Motor neuron (in vitro differentiated cells): ENCODE measurements at places on chromosomes 4 and X. TPM values are rescaled to one million over a fixed set of nuclear protein-coding genes. Genes with fewer than 3 reads are reported as not detected.

DNA sequence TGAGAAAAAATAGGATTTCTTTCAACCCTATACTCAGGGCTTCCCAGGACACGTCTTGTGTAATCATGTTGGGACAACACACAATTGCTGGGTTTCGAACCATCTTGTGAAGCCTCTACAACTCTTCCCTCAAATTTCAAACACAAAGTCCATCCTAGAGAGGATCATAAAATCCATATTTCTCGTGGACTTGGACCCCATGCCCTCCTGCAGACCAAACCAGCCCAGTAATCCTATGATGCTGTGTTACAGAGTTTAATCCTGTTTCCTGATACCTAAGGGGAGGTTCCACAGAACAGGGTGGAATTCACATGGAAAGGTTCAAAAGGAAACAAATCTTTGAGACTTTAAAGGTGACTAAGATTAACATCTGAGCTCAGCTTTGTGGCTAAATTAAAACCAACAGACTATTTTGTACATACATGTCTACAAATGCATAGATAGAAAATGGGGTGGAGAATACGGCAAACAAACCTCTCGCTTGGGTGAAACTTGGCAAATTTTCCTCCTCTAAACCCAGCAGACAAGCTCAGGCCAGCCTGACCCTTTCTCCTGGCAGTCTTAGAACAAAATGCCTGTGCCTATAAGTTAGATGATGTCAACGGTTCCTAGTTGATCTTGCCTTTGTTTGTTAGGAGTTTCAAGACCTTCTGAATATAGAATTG lies 38.1 kb downstream of the EGFL6 start:
- no peak for ATAC-seq

DNA sequence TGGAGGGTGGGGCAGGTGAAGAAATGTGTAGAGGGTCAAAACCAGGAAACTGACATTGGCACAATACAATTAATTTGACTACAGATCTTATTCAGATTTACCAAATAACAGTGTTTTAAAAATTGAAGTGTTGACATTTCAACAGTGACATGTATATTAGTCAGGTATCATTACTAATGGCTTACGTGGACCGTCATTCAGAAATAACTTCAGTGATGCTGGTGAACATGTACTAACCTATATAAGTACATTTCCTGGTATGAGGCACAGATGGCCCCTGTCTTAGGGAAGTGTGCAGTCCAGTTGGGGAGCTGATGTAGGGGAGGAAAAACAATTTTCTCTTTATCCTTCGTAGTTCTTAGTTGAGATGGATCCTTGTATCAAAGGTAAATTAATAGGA lies 22.3 kb upstream of the MAOA start:
- ATAC-seq = no peak

Gene GLUD2
- 0.34 and 0.62 TPM in 2 replicates for total RNA-seq

- no peak for ATAC-seq
These were observed 64.1 kb downstream of the WWC2 start for GRCh38 chr4:183163135-183163534.

Gene TCEAL3
- total RNA-seq = 46.0 and 65.4 TPM in 2 replicates

Gene RBM46
- 0.08 and 0.36 TPM in 2 replicates for total RNA-seq

DNA sequence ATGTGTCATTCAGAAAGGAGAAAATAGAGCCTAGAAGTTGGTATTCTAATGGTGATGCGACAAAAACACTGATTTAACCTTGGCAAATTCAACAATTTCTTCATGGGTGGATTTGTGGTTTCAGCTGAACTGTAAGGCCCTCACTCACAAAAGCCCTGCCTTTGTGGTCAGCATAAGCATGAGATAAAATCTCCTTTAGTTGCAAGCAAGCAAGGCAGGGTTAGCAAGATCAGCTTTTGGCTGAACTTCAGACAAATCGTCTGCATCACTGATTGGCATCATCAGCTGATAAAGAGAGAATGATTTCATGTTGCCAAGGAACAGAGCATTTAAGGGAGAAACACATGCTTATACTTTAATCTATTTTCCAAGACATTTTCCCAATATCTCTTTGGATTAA lies 2582.2 kb downstream of the PCDH7 start:
- no peak for ATAC-seq

Gene AADAT
- 9.8 and 14.7 TPM in 2 replicates for total RNA-seq

GRCh38 chrX:45697591-45697990 lies 496.9 kb upstream of the DIPK2B start:
- ATAC-seq = no peak

GRCh38 chr4:147017081-147017480 lies 71.4 kb upstream of the TTC29 start:
- ATAC-seq = no peak

DNA sequence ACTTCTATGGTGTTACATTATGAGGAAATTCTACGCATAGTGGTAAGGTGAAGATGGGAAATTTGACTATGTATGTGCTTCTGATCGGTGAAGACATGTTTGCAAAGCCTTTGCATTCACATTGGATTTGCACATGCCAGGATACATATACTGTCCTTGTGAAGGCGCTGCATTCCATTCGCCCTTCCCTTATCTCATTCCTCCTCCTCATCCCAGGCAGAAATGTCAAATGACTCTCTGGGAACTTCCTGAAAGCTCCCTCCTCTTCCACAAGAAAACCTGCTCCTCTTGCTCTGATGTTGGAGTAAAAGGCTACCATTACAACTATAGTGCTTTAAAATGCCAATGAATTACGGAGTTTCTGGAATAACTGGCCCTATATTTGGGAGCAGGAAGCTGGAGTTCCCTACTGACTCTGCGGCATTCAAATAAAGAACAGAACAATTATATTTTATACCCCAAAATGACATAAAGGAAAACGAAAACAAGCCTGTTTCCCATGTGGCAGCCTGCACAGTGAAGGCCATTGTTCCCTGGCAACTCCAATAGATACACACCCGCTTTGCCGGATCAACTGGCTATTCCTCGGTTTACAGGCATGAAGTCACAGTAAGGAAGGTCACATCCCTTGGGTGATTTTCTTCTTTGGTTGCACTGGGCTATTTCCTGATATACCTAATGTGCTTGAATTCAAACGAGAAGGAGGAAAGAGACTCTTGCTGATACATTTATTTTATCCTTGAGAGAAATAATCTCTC lies 84.5 kb downstream of the AREG start:
- ATAC-seq = no peak

DNA sequence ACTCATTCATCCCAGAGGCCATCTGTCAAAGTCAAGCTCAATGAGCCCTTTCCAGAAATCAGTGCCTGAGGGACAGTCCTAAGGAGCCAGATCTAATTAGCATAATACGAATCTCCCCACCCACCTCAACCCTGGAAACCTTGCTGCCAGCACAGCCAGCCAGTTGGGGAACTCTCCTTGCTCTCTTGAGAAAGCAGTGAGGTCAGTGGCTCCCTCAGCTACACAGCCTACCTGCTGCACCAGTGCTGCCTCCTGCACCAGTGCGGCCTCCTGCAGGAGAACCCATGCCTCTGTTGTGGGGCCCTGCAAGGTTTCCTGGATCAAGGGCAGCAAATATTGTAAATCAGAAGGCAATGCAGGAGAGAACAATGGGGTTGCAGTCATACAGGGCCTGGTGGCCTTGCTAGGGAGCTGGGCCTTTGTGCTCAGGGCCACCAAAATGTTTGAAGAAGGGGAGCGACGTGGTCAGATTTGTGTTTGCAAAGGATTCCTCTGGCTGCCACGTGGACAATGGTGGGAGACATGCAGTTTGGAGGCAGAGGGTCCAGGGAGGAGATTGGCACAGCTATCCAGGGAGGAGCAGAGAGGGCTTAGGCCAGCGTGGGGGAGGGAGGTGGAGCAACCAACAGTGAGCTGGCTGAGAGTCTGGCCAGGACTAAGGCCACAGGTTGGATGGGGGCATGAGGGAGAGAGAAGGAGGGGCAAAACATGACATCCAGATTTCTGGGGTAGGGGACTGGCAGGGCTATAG lies 124.3 kb upstream of the MAMLD1 start:
- ATAC-seq = no peak

GRCh38 chrX:137573324-137574101 lies 7.6 kb downstream of the ZIC3 start:
- ATAC-seq = no peak

DNA sequence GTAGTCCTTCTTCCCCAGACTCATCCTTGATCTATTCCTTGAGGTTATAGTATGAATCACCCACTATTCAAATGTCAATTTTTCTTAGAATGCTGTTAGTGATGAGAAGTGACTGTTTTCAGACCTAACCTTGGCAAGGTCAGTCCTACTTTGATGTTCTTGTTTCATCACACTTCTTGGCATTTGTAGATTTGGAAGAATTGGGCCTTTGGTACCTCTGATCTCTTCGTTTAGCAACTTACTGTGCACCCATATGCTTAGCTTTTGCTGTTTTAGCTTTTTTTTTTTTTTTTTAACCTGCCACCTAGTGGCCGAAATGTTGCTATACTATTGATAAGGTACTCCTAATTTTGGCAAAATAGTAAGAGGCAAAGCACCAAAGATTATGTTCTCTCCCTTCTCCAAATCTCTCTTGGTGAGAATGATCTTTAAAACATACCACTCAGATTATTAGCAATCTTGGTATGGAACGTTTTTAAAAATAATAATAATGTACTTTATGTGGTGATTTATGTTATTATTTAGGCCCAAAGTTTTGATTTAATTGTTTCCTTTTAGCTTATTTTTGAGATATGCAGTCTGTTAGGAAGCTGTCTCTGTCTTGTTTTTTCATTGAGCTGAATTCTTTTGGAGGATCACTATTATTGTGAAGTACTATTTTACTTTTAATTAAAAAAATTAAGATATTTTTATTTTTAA lies 16.6 kb downstream of the DCK start:
- peak; percentile 81 for ATAC-seq

- ATAC-seq = no peak
These were observed 991.6 kb downstream of the FAT4 start for GRCh38 chr4:126306152-126306869.

DNA sequence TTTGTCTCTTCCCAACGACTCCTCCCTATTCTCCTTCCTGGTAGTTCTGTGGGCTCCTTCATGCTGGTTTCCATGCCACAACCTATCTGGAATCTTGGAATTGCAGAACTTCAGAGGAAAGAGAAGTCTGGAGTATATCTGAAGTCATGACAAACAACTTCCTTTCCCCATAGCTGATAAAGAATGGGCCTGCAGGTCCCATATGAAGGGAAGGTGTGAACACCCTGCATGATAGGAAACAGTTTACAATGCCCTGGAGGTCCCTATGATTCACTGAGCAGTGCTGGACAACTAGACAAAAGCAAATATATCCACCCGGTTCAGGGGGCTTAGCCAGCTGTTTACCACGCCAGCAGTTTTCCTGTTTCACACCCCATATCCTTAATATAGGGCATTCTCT lies 19.4 kb downstream of the FAM9C start:
- ATAC-seq = no peak

GRCh38 chr4:5340991-5341451 lies 289.7 kb downstream of the STK32B start:
- ATAC-seq = peak; percentile 96

Gene HOPX
- 8.5 and 8.9 TPM in 2 replicates for total RNA-seq

DNA sequence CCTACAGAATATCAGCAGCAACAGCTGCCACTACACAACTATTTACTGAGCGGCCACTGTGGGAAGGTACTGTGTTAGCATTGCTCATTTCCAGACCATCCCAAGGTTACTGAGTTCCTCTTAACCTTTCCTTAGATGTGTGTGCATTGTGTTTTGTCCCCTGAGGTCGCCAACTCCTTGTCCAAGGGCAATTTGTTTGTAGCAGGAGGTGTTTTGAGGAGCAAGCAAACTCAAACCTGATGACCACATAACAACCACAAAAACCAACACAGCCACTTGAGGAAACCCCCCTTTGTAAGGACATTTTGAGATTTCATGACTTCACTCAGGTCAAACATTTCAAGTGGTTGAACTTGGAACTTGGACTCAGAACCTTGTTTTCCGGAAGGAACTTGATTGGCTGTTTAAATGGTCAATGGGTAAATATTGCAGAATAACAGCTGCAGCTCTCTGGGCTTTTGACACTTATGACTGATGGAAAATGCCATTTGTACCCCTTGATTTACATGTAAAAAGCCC lies 122.3 kb downstream of the MID1IP1 start:
- no peak for ATAC-seq

- no peak for ATAC-seq
These were observed 205.0 kb upstream of the TET2 start for GRCh38 chr4:104941661-104942062.

Gene IL3RA
- total RNA-seq = 1.00 and 1.1 TPM in 2 replicates

- no peak for ATAC-seq
These were observed 82.7 kb downstream of the RAPGEF2 start for GRCh38 chr4:159185591-159186023.

DNA sequence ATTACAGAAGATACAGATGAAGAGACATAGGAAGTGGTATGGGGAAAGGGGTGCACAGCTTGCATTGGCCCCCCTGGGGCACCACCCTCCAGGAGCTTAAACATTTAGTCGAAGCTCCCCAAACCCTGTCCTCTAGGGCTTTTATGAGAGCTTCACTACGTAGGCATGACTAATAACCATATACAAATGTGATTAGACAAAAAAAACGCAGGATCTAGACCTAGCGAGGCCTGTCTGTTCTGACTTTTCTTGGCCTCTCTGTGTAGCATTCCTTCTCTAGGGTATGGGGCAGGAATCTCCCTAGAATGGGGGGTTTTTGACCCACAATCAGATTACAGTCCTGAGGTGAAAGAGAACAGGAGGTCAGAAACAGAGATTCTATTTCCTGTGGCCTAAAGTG lies 293.7 kb upstream of the GALNTL6 start:
- no peak for ATAC-seq

GRCh38 chr4:136909626-136910025 lies 622.7 kb downstream of the PCDH18 start:
- no peak for ATAC-seq

Gene SULT1B1
- total RNA-seq = 0.19 and 0.29 TPM in 2 replicates

Gene PPP2R2C
- total RNA-seq = 1.3 and 1.6 TPM in 2 replicates

DNA sequence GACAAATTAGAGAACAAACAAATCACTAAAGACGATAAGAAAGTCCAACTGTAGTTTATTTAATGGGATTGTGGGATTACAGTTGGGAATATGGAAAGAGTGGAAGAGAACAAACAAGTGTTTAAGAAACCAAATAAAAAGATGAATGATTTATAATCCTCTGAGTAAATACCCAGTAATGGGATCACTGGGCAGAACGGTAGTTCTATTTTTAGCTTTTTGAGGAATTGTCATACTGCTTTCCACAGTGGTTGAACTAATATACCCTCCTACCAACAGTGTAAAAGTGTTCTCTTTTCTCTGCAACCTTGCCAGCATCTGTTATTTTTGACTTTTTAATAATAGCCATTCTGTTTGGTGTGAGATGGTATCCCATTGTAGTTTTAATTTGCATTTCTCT lies 15.0 kb downstream of the C4orf51 start:
- ATAC-seq = no peak

Gene GLRA2
- 62.4 and 64.1 TPM in 2 replicates for total RNA-seq
